ENCODE measurements at places on chromosomes 5 and 9.

DNA sequence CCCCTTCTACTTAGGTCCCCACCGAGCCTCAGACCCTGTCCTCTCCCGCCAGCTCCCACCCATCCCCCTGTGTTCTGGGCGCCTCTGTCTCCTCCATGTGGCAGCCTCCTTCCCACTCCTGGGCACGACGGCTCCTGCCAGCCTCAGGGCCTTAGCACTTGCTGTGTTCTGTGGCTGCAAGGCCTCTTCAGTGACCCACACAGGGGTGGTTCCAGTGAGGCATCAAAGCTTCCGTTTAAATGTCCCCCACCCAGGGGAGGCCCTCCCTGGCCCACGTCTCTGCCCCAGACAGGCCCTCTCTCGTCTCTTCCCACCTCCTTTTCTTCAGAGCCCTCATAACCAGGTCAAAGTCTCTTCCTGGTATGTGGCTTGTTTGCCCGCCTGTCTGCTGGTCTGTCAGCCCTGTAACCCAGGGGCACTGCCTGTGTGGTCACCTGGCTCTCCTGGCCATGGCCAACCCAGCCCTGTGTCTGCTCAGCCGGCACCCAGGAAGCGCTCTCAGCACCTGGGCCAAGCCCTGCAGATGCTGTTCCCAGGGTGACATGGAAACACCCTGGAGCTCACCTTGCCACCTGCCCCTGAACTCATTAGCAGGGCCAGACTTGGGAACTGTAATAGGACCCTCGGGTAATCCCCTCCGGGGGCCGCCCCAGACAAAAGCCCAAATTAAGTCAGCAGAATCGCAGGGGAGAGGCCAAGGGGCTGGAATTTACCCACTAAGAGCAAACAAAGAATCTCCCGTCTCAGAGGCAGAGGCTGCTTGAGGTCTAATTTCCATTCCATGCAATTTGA is 33.7 kb downstream of the LHX3 start:
- no peak for DNase-seq

GRCh38 chr5:126624534-126624933 is 23.8 kb downstream of the PHAX start:
- peak; percentile 78 for DNase-seq

- no peak for DNase-seq
Observed at GRCh38 chr5:101473483-101473882, 570.4 kb upstream of the ST8SIA4 start.

DNA sequence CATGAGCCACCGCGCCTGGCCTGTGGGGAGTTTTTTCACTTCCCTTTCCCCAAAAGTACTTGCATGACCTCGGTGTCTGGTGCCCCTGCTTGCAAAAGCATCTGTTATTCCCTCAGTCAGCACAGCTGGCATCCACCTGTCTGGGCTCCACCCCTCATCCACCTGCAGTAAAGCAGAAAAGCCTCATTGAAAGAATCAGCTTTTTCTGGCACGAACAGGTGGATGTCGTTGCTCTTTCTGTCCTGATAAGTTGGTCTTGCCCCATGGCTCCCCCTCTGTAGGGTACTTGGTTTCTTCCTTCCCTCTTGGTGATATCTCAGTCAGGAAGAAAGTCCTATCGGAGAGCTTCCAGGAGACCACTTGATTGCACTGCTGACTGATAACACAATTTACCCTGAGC is 37.4 kb downstream of the WWC1 start:
- no peak for DNase-seq

GRCh38 chr5:65018763-65019162 is 250.0 kb downstream of the CWC27 start:
- DNase-seq: no peak

DNA sequence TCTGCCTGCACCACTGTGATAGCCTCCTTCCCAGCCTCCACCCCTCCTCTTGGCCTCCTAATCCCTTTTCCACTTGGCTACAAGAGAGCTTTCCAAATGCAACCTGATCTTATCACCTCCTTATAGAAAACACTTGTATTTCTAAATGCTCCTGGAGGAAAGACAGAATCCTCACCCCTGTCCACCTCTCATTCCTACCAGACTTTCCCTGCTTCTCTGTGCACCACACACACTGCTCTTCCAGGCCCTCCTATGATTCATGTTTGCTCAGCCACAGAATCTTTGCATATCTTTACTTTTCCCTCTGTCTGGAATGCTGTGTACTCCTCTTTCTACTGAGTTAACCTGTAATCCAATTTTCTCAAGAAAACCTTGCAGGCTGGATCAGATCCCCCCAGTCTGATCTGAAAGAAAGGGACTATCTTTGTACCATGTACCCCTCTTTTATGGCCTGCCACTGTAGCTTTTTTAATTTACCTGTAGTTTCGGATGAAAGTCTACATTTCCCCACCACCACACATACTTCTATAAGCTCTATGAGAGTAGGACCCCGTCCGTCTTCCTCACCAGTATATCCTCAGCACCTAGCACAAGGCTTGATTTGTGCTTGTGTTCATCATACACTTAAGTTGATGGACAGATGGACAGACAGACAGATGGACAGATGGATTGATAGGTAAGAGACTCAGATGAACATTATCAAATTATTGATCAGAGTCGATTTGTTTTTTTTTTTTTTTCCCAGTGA is 95.3 kb downstream of the GALNT10 start:
- DNase-seq: peak; percentile 43

GRCh38 chr5:92455011-92455410 is 1071.9 kb upstream of the ARRDC3 start:
- no peak for DNase-seq

GRCh38 chr5:129094924-129095899 is 663 bp downstream of the ISOC1 start:
- peak; percentile 64 for DNase-seq

- no peak for DNase-seq
Observed at GRCh38 chr9:120774719-120775118, 18.5 kb downstream of the FBXW2 start.

DNA sequence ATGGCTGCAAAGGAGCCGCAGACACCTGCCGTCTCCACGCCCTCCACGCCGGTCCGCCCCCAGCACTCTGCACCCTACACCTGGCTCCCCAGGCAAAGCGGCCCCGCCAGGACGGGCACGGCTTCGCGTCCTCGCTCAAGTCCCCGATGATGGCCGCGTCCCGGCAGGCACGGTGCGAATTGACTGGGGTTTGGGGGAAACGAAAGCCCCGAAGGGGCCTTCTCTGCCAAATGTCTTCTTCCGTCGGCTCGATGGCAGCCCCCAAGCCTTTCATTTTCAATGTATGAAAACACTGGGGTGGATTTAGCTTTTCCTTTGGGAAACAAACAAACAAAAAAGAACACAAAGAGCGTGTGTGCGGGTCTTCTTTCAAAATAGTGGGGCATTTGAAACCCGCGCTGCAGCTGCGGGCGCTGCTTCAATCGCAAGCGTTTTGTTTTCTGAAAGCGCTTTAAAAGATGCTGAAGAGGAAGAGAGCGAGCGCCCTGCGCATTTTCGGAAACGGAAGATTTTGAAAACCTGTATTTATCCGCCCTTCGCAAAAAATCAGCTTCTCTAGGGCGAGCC is 160.0 kb downstream of the RMI1 start:
- no peak for DNase-seq

GRCh38 chr9:116767219-116767618 is 80.1 kb downstream of the TRIM32 start:
- DNase-seq: no peak

DNA sequence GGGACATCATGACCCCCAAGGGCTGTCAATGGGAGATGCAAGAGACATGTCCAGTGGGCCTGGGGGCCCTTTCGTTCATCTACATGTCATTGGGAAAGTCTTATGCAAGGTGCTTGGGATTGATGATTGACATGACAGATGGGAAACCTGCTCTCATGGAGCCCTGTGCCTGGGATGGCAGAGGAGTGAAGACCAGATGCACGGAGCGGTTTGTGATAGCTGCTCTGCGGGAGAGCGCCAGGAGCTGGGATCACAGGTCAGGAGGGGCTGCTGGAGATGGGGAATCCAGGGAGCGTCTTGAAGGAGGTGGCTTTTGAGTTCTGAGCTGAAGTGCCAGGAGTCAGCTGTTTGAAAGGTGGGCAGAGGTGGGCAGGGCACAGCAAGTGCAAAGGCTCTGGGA is 104.3 kb downstream of the FGF18 start:
- DNase-seq: no peak

Data from AG08396 (cell line).